ENCODE measurements at places on chromosomes 3 and 15. TPM values are rescaled to one million over a fixed set of nuclear protein-coding genes. Genes with fewer than 3 reads are reported as not detected.

- DNase-seq = no peak
Measured at GRCh38 chr3:49198161-49198560, 26.8 kb downstream of the KLHDC8B start.

- no peak for DNase-seq
Measured at GRCh38 chr3:142298626-142299025, 73.2 kb upstream of the GK5 start.

- DNase-seq = no peak
Measured at GRCh38 chr15:70214941-70215635, 117.4 kb upstream of the TLE3 start.

DNA sequence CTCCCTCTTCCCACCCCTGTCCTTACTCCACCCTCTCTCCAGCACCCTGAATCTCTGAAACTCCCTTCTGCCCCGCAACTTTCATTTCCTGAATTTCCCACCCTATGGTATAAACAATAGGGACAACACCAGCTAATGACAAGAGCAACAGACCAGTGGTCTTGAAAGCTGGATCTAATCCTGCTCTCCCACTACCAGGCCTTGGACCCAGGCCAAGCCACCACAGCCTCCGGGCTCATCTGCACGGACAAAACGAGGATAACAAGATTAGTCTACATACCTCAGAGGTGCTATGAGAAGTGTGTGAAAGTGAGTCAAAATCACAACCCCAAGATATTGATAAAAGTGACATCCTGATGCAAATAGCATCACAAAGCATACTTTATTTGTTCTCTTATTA is 128.6 kb downstream of the ERC2 start:
- DNase-seq = no peak

CAND2 gene
- total RNA-seq = 7.9 TPM

ISLR2 gene
- 0.14 TPM for total RNA-seq

GRCh38 chr3:27507111-27507510 is 22.9 kb upstream of the SLC4A7 start:
- DNase-seq = no peak

- DNase-seq = no peak
Measured at GRCh38 chr3:122745369-122746021, 48.1 kb downstream of the HSPBAP1 start.

All from progenitor cell of endocrine pancreas (in vitro differentiated cells).